Melanocyte of skin (primary cell): ENCODE measurements at places on chromosomes 16 and 17. TPM values are rescaled to one million over a fixed set of nuclear protein-coding genes. Genes with fewer than 3 reads are reported as not detected.

The HYDIN gene
- total RNA-seq = 1.7 and 2.2 TPM in 2 replicates

The TMEM98 gene
- total RNA-seq = 86.0 and 132 TPM in 2 replicates

The ENO3 gene
- 2.7 and 3.7 TPM in 2 replicates for total RNA-seq

The PLA2G10 gene
- total RNA-seq = not detected in 2 replicates

The FOXJ1 gene
- total RNA-seq = not detected in 2 replicates
